ENCODE measurements at places on chromosomes 3 and 15.

DNA sequence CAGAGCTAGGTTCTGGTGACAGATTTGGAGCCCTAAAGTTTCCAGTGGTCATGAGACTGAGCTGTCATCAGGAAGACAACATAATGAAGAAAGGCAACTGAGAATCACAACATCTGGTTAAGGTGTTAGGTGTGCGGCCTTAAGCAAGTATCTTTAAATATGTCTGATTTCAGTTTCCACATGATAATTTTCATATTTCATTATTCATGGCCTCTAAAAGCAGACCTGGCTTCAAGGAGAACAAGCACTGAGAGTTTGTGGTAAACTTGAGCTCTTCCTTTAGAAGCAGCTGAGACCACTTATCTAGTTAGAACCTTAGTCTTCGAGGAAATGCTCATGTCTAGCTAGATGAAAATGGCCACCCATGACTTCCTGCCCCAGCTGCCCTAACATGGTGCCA lies 25.7 kb upstream of the MYLK start:
- DNase-seq = no peak

DNA sequence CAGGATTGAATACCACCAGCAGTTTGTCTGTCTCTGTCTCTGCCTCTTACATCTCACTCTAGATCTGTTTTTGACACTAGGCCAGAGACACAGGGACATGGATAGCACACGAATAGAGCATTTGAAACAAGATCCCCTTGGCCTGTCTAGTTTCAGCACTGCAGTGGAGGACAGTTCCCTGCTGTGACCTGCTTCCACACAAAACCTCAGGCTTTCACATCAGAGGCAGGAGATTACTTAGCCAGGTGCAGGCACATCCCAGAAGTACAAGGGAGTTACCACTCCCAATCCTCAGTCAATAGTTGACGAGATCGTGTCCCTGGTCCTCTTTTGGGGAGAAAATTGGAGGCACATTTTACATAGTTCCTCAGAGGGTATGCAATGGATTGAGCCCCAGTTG lies 34.0 kb upstream of the CCK start:
- DNase-seq = no peak

GRCh38 chr3:39205919-39206516 lies 13.6 kb upstream of the XIRP1 start:
- DNase-seq = no peak

- DNase-seq = no peak
Measured at GRCh38 chr15:81859737-81860516, 185.9 kb downstream of the MEX3B start.

- no peak for DNase-seq
Measured at GRCh38 chr3:101224739-101225138, 95.6 kb downstream of the IMPG2 start.

GRCh38 chr3:53328746-53329145 lies 18.6 kb downstream of the DCP1A start:
- DNase-seq = no peak

DNA sequence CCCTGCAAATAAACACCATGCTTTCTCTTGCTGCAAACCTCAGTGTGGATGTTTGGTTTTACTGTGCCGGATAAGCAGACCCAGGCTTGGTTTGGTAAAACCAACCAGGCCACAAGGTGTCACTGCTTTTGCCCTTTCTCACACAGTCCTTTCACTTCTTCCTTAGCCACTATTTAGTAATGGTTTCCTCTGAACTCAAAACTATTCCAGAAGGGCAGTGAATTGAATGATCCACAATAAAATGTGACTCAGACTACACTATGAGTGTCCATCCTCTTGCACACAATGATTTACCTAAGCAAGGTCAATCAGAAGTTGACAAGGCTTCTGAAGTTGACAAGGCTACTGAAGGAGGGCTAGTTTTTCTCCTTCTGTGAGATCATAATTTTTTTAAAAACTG lies 552.4 kb upstream of the CCDC54 start:
- no peak for DNase-seq

- no peak for DNase-seq
Measured at GRCh38 chr3:178546079-178546478, 9.8 kb downstream of the KCNMB2 start.

DNA sequence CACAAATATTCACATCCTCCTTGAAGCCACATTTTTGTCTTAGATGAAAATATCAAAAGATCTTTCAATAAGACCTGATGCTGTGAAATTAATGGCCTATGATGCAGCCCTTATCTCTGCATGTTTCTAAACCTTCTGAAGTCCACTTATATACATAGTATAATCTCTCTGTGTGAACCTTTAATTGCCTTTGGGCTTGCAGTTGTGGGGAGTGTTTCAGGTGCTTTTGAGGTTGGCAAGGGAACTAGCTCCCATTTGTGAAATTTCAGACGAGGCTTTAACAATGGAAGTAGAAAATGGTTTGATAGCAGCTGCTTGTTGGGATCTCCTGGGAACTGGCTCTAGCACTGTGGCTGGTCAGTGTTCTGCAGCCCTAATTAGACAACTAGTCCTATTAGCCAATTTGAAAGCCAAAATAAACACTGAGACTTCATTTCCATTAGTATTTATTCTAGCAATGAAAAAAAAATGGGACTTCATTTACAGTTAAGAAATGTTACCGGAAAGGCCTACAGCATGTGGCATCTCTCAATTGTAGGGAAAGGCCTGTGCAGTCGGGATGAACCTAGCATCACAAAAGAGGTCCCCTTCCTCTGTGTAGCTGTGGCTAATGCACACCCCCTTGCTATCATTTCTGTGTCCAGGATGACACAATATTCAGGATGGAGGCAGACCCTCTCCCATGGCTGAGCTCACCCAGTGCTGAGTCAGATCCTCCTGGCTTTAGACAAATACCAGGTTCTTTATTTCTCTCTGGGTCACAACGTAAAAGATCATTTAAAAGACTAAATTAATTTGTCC lies 140.7 kb upstream of the TRIM42 start:
- no peak for DNase-seq

- DNase-seq = no peak
Measured at GRCh38 chr3:158953131-158953530, 151.3 kb downstream of the MFSD1 start.

GRCh38 chr3:3134750-3135448 lies 8.2 kb downstream of the TRNT1 start:
- DNase-seq = no peak

GRCh38 chr3:159859424-159859823 lies 129.2 kb upstream of the IL12A start:
- no peak for DNase-seq

GRCh38 chr15:45126535-45127158 lies 3.0 kb downstream of the DUOXA1 start:
- no peak for DNase-seq

DNA sequence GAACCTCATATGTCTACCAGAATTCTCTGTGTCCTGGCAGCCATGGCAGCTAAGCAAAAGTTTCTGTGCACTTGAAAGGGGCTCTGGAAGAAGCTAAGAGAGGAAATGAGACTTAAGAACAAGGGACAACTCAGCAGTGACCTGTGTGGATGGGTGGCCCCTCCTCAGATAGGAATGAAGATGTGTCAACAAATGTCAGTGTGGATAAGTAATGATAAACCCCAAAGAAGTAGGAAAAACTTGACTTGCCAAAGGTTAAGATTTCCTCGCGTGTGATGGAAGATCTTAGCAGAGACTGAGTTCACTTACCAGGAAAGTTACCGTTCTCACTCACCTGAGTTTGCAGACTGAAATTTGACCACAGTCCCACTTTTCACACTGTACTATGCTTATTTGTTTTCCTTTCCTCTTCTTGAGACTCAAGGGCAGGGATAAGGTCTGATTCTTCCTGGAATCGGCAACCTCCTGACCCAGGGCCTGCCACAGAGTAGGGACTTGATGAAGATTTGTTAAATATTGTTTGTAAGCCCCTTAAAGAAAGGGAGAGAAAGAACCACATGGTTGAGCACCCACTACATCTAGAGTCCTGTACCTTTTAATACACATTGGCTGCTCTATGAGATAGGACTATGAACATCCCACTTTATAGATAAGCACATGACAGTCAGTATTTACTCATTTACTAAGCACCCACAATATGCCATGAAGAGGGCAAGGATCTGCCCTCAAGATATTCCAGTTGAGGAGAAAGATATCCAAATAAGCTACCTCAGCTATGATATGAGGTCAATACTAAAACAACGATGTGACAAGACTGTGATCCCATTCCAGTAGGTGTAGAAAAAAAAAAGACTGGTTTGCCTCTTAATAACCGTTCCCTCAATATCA lies 7.3 kb upstream of the HRH1 start:
- no peak for DNase-seq

- no peak for DNase-seq
Measured at GRCh38 chr3:10389995-10390394, 69.1 kb upstream of the SEC13 start.

- DNase-seq = no peak
Measured at GRCh38 chr3:18717598-18717997, 292.5 kb upstream of the SATB1 start.

- DNase-seq = no peak
Measured at GRCh38 chr3:99891610-99892285, 74.1 kb downstream of the CMSS1 start.

DNA sequence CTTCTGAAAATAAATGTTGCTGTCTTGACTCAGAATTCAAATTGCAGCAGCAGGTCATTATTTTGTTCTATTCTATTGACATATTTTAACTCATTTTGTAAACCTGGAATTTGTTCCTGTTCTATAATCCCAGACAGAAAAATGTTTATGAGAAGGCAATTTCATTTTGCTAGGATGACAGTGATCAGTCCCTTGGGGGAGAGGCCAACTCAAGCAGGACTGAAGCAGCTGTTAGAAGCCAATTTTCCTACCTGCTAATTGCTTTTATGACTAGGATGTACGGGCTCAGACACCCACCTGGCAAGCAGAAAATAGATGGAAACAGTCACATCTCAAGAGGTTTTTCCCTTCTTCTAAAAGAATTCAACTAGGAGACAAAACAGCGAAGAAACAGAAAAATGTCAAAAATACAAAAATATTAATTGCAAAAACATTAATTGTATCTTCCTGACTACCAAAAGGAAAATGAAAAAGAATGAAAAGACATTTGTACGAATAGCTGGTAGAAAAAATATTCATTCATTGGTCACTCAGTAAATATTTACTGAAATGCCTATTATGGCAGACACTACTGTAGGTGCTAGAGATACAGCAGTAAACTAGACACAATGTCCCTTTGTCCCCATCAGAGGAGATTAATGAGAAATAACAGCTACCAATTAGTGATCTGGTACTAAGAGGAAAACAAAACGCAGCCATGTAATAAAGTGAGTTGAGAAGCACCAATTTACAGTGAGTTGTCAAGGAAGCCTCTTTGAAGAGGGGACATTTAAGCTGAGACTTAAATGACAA lies 73.5 kb downstream of the PEAK1 start:
- no peak for DNase-seq

DNA sequence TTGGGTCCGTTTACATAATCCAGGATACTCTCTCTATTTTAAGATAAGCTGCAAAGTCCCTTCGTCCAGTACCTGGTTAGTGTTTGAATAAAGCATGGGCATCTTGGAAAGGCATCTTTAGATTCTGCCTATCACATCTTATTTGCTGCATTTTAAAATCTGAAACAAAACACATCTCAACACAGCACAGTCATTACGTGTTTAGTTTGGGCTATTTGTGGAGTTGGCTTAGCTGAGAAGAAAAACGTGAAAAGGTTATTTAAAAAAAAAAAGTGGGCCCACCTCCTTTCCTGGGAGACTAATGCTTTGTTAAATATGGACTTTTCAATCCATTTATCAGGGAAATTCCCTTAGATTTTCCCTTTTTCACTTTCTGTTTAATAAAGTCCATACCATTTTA lies 174.5 kb upstream of the WNT5A start:
- DNase-seq = no peak

DNA sequence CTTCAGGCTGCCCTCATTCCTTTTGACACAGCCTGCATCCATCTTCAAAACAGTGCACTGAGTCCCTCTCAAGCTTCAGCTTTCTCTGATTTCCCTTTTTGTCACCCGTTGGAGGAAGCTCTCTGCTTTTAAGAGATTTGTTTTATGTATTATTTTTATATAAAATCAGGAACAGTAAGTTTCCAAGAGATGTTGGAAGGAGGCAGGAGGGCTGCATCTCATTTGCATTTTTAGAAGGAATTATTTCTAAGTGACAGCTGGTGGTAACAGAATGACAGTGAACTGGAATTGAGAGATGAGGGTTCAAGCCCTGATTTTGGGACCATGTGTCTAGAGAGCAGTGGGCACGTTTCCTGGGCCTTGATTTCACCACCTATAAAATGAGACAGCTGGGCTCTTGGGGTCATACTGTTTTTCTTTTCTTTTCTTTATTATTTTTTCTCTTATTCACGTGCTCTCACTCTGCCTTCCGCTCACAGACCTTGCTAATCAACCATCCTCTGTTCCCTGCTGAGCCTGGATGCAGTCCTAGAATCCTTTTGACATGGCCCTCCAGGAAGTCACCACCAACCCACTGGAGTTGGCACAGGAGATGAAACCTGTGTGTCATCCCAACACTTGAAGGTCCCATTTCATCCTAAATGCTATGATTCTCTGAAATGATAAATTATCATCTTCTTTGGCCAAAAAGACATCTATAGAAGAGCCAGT lies 148.6 kb downstream of the CACNA2D3 start:
- no peak for DNase-seq

Measured in H1 (cell line).